Mucosa of descending colon (tissue), 3 donors: ENCODE measurements at places on chromosomes 12 and 14. TPM values are rescaled to one million over a fixed set of nuclear protein-coding genes. Genes with fewer than 3 reads are reported as not detected.

Gene ACOT6
- total RNA-seq = not detected

Gene TSHR
- total RNA-seq = not detected

Gene PAH
- not detected for total RNA-seq

Gene IL26
- not detected for total RNA-seq

Gene TRAF3
- 20.9 TPM for total RNA-seq

Gene KRT8
- total RNA-seq = 1,334 TPM

Gene IQSEC3
- 1.1 TPM for total RNA-seq

Gene PAX9
- 0.44 TPM for total RNA-seq

Gene IL31
- not detected for total RNA-seq

Gene CYP46A1
- 0.22 TPM for total RNA-seq

Gene PLA2G1B
- not detected for total RNA-seq

Gene TNS2
- 51.9 TPM for total RNA-seq

DNA sequence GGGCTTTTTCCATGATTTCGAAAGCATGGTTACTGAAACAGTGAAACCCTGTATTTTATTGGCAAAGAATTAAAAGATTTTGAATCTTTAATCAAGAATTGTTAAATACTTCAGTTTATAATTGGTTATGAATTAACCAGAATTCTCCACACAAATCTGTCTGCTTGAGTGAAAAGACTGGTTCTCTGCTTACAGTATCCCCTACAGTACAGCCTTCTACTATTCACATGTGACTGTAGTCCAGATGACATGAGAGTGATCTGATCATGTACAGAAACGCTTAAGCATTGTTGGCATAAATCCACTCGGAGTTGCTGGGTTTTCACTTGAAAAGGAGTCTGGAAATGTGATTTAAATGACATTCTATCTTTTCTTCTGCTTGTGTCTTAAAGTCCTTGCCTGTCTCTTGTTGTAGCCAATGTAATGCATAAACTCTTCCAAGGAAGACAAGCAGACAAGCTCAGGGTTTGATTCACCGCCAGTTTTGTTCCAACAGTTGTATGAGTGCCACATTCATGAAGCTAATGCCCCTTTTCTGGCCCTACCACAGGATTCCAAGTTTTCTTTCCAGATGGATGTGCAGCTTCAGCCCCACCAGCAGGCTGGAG lies 222.0 kb upstream of the LRIG3 start:
- no peak for DNase-seq

DNA sequence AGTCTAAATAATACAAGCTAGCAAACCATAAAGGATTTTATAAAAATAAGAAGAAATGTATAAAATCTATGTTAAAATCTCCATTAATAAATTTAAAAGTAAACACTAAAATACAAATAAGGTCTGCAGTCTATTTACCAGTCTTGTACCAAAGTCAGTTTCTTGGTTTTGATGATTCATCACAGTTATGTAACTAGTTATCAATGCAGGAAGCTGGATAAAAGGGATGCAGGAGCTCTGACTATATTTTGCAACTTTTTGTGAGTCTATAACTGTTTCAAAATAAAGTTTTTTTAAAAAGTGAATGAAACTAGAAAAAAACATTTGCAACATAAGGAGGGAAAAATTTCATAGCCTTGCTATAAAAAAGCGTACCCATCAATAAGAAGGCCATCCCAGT lies 151.5 kb downstream of the DERA start:
- DNase-seq = no peak

DNA sequence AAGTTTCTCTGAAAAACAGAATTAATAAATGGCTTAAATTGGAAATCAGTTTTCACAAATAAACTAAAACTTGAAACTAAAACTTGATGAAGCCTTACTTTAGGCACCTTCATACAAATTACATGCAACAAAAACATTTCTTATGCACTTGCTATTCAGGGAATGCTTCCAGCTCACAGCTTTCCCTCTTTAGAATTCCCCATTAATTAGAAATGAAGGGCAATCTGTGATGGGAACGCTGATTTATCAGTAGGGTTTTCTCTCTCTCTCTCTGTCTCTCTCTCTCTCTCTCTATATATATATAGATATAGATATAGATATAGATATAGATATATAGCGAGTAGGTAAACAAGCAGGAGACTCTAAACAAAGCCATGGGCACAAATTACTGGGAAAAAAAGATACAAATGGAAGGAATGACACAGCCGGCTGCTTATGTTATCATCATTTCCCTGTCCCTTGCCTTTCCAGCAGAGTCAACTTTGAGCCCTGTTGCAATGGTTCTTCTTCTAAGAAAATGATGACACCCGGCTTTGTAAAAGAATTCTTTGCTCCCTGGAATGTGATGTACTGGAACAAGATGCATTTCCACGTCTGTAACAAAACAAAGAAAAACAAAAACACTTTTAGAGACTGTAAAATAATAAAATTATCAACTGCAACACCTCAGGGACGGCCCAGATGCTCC lies 1121.6 kb upstream of the TMEM132C start:
- DNase-seq = no peak

GRCh38 chr12:117622087-117622486 lies 260.7 kb upstream of the NOS1 start:
- no peak for DNase-seq

- DNase-seq = no peak
Measured at GRCh38 chr14:30882431-30882830, 8.1 kb downstream of the COCH start.

GRCh38 chr12:126663304-126664094 lies 1598.3 kb downstream of the AACS start:
- DNase-seq = no peak

DNA sequence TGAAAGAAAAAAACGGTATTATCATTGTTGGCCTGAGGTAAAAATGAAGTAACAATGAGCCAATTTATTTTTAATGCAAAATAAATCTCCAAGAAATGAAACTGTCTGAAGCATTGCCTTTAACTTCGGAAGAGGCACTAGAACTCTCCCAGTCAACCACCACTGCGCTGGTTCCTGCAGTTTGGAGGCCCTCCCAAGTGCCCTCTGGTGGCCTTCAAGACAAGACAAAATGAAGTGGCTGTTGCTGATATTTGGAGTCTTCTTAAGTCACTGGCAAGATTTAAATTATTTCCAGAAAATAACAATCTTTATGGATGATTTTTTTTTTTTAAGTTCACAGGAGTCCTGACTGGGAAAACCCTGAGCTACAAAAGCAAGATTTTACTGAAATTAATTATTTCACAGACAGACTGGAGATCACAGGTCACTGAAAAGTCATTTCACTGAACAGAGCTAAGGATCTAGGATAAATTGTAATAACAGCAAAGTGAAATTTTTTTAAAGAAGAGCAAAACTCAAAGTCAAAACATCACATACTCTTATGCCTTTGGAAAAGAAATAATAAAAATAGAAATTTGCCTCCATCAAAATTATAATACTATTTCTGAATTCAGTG lies 58.2 kb downstream of the DICER1 start:
- peak; percentile 73 for DNase-seq

- DNase-seq = peak; percentile 57
Measured at GRCh38 chr14:57066887-57067513, 201.7 kb downstream of the EXOC5 start.
